ENCODE measurements at places on chromosomes 16 and 17. TPM values are rescaled to one million over a fixed set of nuclear protein-coding genes. Genes with fewer than 3 reads are reported as not detected.

The SMIM22 gene
- 2.1 TPM for total RNA-seq

The HOXB1 gene
- total RNA-seq: not detected

The TBC1D28 gene
- not detected for total RNA-seq

The NPIPA3 gene
- 1.1 TPM for total RNA-seq

The CES5A gene
- total RNA-seq: not detected

The AGRP gene
- total RNA-seq: not detected

The CACNG1 gene
- not detected for total RNA-seq

The NDRG4 gene
- total RNA-seq: 12.1 TPM

The CCL1 gene
- not detected for total RNA-seq

The PERCC1 gene
- not detected for total RNA-seq
